ENCODE measurements at places on chromosomes 2 and 18. TPM values are rescaled to one million over a fixed set of nuclear protein-coding genes. Genes with fewer than 3 reads are reported as not detected.

GRCh38 chr2:200373973-200374416 lies 67.5 kb downstream of the SPATS2L start:
- H3K27ac ChIP-seq = peak overlapping the region; percentile 29
- no peak for DNase-seq
- H3K4me1 ChIP-seq = peaks cover 28% of the 10 kb centered on the region
- no peak overlapping the region for H3K4me3 ChIP-seq

- H3K4me1 ChIP-seq = no peaks in the 10 kb centered on the region
- H3K27ac ChIP-seq = no peak overlapping the region
- no peak for DNase-seq
- H3K36me3 ChIP-seq = no peaks in the 10 kb centered on the region
These were observed 450.1 kb downstream of the LPIN1 start for GRCh38 chr2:12196495-12196894.

Gene ALKAL2
- polyA plus RNA-seq = not detected

Gene SATB2
- 1.4 TPM for polyA plus RNA-seq

GRCh38 chr2:12391116-12391515 lies 325.6 kb upstream of the TRIB2 start:
- H3K36me3 ChIP-seq = no peaks in the 10 kb centered on the region
- peaks cover 7% of the 10 kb centered on the region for H3K4me1 ChIP-seq
- no peak overlapping the region for H3K27ac ChIP-seq
- H3K4me3 ChIP-seq = no peak overlapping the region

Gene DSG3
- 488 TPM for polyA plus RNA-seq

DNA sequence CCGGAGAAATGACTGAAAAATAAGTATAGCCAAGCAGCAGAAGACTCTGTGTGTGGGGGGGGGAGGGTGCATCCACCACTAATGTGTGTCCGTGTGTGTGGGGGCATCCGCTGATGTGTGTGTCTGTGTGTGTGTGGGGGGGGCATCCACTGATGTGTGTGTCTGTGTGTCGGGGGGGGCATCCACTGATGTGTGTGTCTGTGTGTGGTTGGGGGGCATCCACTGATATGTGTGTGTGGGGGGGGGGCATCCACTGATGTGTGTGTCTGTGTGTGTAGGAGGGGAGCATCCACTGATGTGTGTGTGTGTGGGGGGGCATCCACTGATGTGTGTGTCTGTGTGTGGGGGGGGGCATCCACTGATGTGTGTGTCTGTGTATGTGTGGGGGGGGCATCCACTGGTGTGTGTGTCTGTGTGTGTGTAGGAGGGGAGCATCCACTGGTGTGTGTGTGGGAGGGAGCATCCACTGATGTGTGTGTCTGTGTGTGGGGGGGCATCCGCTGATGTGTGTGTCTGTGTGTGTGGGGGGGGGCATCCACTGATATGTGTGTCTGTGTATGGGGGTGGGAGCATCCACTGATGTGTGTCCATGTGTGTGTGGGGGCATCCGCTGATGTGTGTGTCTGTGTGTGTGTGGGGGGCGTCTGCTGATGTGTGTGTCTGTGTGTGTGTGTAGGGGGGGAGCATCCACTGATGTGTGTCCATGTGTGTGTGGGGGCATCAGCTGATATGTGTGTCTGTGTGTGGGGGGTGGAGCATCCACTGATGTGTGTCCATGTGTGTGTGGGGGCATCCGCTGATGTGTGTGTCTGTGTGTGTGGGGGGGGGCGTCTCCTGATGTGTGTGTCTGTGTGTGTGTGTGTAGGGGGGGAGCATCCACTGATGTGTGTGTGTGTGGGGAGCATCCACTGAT lies 125.0 kb downstream of the NFATC1 start:
- H3K27me3 ChIP-seq = no peaks in the 10 kb centered on the region
- no peak overlapping the region for H3K4me3 ChIP-seq
- DNase-seq = no peak
- no peaks in the 10 kb centered on the region for H3K4me1 ChIP-seq
- no peak overlapping the region for H3K27ac ChIP-seq

DNA sequence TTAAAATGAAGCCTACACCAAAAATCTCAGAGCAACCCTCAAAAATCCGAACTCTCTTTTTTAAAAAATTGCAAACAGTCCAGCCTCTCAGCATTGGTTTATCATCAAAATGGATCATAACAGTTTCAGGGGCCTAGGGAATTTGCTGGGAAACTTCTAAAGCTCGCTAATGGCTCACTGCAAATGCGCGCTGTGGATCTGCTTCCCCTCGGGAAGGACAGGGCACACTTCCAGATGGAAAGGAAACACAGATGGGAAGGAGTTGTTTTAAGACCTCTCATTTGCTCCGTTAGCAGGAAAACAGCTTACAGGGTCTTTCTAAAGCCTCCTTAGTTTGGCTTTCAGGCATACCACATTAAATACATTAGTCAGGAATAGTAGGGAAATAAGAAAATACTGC lies 27.2 kb downstream of the FECH start:
- peaks cover 15% of the 10 kb centered on the region for H3K36me3 ChIP-seq
- no peak overlapping the region for H3K4me3 ChIP-seq
- no peak for DNase-seq
- no peak overlapping the region for H3K27ac ChIP-seq
- H3K4me1 ChIP-seq = no peaks in the 10 kb centered on the region

- peaks cover 3% of the 10 kb centered on the region for H3K4me1 ChIP-seq
- DNase-seq = no peak
- no peak overlapping the region for H3K27ac ChIP-seq
These were observed 26.9 kb downstream of the INHBB start for GRCh38 chr2:120372816-120373215.

GRCh38 chr2:233705911-233706506 lies 6.7 kb upstream of the UGT1A5 start:
- H3K4me3 ChIP-seq = no peak overlapping the region
- peaks cover 34% of the 10 kb centered on the region for H3K4me1 ChIP-seq

GRCh38 chr18:25819746-25820363 lies 270.6 kb downstream of the SS18 start:
- no peak overlapping the region for H3K27ac ChIP-seq
- H3K4me1 ChIP-seq = no peaks in the 10 kb centered on the region
- H3K27me3 ChIP-seq = no peaks in the 10 kb centered on the region
- no peaks in the 10 kb centered on the region for H3K36me3 ChIP-seq
- no peak for DNase-seq
- H3K4me3 ChIP-seq = no peak overlapping the region
